ENCODE measurements at places on chromosomes 7 and 10.

- DNase-seq, result no peak
Observed at GRCh38 chr10:89342206-89342958, 14.6 kb downstream of the IFIT3 start.

DNA sequence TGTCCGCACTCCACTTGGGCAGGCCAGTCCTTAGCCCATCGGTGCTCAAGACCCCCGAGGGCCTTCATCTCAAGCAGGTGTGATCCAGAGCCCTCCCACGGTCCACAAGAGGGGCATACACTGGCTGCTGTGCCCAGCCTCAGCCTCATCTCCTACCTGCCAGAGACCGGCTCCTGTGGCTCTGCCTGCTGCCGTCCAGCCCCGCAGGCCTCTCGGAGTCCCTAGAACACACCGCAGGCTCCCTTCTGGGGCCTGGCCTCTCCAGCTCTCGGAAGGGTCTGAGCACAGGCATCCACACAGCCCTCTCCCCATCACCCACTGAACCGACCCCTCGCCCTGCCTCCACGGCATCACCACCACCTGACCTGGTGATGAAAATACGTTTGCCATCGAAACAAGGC, 147.4 kb downstream of the PRKAG2 start:
- DNase-seq, result no peak

DNA sequence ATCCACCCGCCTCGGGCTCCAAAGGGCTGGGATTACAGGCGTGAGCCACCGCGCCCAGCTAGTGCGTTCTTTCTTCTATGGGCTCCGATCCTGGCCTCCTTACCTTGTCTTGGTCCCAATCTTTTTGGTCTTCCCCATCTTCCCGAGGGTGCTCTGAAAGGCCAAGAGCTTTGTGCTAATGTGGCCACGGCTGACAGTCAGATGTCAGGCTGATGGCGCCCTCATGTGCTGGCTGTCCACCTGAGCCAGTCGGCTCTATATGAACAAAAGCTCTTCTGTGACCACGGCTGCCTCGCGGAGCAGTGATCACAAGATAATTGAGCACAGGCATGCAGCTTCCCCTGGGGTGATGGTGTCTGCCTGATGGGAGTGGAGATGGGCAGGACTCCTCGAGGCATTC, 11.0 kb upstream of the AHCYL2 start:
- DNase-seq, result no peak

- DNase-seq, result no peak
Observed at GRCh38 chr7:67553378-67553777, 556.7 kb downstream of the TYW1 start.

DNA sequence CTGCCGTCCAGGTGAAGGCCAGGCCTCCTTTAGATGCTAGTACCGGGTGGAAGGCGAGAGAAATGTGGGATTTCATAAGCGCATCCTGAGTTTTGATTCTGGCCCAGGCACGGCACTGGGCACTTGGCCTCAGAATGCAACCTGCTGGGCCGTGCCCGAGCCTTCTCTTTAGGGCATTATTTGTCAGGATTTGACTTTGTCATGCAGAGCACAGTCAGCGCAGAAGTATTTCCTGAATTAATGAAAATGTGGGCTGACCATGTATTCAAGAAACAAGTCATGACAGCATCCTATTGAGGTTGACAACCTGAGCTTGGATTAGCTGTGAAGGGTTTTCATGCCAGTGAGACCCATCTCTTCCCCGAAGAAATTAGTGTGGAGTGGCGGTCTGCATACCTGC, 34.4 kb downstream of the RCC1L start:
- DNase-seq, result no peak

- DNase-seq, result no peak
Observed at GRCh38 chr10:34966451-34966850, 123.7 kb downstream of the CUL2 start.

DNA sequence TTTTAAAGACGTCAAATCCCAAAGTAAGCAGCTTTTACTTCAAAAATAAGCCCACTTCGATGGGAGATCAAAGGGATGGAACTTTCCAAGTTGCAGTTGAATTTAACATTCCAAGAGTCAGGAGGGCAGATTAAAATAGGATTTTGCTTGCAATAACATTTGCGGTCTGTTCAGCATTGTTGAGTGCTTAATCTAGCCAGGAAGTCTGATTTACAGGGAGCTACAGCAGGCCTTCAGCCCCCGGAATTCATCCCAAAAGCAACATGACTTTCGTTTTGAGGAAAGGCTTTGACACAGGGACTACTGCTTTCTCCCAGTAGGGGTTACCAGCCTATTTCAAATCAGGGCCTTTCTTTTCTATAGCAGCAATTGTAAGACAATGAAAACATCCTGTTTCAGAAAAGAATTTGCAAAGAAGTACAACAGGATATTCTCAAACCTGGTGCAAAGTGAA, 279.6 kb upstream of the PITRM1 start:
- no peak for DNase-seq

GRCh38 chr7:100219271-100219737, 445 bp upstream of the PVRIG start:
- no peak for DNase-seq

DNA sequence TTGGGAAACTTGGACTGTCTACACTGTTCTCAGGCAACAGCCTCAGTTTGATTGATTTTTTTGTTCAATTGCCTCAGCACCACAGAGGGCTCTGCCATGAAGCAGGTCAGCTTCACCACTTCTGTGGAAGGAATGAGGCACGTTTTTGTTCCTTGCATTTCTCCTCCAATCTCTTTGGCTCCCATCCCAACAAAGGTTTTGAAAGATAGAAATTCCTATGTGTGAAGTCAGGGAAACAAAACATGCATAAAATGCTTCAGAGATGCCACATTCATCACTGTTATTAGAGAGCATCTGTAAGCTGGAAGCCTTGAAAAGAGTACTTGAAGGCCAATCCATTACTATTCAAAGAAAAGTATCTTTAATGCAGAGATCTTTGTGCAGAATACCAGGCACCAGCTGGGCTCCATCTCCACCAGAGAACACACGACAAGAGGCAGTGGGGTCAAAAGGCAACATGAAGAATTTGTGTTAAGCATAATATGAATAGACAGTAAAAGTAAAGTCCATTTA, 249.1 kb upstream of the LYZL1 start:
- DNase-seq, result no peak

DNA sequence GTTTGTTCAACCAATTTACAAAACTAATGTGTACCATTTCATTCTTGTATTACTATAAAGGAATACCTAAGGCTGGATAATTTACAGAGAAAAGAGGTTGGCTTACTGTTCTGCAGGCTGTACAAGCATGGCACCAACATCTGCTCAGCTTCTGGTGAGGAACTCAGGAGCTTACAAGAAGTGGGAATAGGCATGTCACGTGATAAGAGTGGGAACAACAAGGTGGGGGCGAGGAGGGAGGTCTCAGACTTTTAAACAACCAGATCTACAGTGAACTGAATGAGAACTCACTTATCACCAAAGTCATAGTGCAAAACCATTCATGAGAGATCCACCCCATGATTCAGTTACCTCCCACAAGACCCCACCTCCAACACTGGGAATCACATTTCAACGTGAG, 1178.0 kb downstream of the REEP3 start:
- DNase-seq, result no peak

GRCh38 chr7:97845622-97846203, 26.5 kb downstream of the ASNS start:
- DNase-seq, result no peak

GRCh38 chr10:1809139-1809741, 71.9 kb upstream of the ADARB2 start:
- no peak for DNase-seq

DNA sequence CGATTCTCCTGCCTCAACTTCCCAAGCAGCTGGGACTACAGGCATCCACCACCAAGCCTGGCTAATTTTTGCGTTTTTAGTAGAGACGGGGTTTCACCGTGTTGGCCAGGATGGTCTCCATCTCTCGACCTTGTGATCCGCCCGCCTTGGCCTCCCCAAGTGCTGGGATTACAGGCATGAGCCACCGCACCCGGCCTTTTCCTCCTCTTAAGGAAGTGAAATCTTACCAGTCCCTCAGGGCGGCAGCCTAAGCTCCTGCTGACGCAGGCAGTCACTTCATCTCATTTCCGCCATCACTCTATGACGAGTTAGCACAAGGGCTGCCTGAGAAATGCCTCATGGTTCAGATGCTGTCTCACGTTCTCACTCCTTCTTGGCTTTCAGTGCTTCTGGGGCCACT, 246.0 kb upstream of the SHH start:
- no peak for DNase-seq

DNA sequence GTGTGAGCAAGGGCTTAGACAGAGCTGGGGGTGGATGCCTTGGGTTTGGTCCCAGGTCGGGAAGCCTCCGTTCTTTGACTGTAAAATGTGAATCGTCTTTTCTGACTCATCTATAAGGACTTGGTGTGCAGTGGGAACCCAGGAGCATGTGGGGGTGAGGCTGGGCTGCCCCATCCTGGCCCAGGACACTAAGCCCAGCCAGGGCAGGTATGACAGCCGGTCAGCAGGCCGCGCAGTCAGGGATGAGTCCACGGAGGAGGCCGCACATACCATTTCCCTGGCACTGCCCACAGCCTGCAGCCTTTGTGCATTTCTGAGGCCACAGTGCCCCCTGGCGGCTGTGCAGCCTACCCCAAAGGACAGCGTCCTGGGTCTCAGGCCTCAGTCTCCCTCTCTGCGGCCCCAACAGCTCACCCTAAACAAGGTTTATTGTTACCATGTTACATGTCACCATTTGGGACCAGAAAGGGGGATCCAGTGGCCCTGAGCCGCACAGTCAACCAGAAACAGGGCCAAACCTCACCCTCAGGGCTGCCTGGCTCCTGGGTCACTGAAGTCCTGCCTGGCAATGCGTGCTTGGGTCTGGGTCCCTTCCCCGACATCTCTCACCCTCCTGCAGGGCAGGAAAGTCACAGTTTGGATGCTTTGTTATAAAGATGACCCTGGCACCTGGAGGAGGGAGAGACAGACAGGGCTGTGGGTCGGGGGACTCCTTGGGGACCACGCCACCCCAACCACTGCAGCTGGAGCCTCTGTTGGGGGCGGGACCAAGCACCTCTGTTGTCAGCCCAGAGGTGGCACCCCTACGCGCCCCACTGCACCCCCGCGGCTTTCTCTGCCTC, 14.4 kb upstream of the SH2B2 start:
- no peak for DNase-seq

DNA sequence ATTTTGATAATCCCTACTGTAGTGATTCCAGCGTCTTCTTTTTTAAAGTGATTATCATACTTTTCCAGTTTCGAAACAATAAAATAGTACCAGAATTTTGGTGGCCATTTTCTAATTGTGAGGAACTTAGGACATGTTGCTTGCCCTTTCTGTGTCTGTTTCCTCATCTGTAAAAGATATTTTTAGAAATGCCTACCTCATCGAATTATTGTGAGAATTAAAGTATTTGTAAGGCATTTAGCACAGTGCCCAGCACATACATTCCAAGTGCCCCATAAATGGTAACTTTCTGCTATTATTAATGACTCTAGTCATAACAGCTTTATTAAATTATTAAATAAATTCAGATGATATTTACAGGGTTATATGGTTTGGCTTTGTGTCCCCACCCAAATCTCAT, 3.7 kb downstream of the CFAP69 start:
- DNase-seq, result no peak

Measured in NCI-H187 treated with DMSO at 0.1 percent for 48 hours (cell line).